ENCODE measurements at places on chromosomes 3 and 15.

- DNase-seq, result no peak
Measured at GRCh38 chr3:41041899-41042298, 157.4 kb upstream of the CTNNB1 start.

- peak; percentile 12 for DNase-seq
Measured at GRCh38 chr3:192444096-192444790, 283.1 kb downstream of the FGF12 start.

- no peak for DNase-seq
Measured at GRCh38 chr15:90519688-90520087, 10.0 kb upstream of the CRTC3 start.

GRCh38 chr3:11632564-11632963 lies 11.2 kb downstream of the VGLL4 start:
- DNase-seq, result no peak

- peak; percentile 60 for DNase-seq
Measured at GRCh38 chr3:170178651-170179050, 2.9 kb downstream of the PHC3 start.

DNA sequence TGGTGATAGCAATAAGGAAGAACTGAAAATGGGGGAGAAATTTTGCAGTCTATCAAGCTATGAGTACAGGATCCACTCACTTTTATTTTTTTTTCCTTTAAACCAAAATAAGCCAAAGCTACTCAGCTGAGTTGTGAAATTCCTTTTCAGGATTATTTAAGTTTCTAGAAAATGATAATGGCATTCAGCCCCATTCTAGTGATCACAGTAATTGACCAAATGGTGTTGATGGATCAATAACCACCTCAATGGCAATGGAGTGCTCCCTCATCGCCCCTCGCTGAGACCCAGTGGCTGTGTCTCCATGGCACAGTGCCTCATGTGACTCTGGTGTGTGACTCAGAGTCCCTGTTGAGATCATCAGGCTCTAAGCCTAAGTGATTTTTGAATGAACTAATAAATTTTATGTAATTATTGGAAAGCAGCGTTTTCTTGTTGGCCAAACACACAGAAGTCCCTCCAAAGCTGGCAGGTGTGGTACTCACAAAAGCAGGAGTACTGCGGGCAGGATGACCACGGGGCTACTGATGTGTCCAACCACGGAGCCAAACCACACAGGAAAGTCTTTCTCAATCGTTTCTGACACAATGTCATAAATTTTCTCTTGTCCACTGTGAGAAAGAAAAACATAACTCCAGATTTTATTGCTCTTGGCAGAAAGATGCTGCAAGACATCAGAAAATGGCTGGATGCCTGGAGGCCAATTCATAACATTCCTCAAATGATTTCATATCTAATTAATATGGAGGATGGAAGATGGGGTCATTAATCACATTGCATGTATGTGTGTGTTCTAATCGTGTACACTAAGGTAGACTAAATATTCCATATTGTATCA lies 14.4 kb upstream of the STARD5 start:
- DNase-seq, result no peak

DNA sequence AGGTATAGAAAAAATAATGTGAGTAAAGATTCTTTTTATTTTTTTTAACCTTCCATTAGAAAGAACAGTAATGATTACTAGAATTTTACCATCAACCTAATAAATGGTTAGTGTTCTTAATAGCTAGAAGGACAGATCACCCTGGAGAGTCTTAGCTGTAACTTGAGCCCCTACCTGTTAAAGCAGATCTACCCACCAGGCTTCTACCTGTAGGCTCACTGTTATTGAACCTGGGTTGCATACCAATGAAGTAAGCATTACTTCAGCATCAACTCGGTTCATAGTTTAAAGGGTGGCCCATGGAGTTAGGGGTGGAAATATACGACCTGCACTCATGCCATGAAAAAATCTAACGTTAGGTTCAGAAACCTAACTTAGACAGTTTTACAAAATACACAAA lies 280.4 kb downstream of the BBX start:
- DNase-seq, result no peak

GRCh38 chr15:41507820-41508290 lies 5.8 kb downstream of the LTK start:
- DNase-seq, result no peak

GRCh38 chr15:52732551-52732950 lies 53.4 kb upstream of the ATOSA start:
- no peak for DNase-seq

DNA sequence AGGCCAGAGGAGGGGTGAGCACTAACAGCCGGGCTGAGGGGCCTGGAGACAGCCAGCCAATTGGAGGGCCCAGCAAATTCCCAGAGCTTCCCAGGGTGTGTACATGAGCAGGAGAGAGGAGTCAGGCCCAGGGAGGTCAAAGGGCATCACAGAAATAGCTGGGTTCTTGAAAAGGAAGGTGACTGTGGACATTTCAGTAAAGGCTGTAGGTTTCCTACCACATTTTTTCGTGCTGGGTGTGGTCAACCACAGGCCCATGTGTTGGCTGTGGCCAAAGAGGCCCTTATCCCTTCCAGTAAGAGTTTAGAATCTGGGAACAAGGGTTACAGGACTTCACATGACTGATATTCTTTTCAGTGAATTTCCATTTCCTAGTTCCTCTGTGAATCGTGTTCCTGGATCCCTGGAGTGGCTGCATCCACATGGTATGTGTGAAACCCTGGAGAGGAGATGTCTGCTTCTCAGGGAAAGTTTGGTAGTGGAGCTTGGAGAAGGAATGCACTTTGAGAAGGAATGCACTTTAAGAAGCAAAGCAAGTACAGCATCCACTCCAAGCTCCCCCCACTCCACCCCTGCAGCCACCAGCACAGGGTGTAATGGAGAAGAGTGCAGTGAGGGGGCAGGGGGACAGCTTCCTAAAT lies 73.2 kb upstream of the HEG1 start:
- DNase-seq, result no peak

GRCh38 chr15:91223863-91224262 lies 123.8 kb downstream of the SV2B start:
- no peak for DNase-seq

DNA sequence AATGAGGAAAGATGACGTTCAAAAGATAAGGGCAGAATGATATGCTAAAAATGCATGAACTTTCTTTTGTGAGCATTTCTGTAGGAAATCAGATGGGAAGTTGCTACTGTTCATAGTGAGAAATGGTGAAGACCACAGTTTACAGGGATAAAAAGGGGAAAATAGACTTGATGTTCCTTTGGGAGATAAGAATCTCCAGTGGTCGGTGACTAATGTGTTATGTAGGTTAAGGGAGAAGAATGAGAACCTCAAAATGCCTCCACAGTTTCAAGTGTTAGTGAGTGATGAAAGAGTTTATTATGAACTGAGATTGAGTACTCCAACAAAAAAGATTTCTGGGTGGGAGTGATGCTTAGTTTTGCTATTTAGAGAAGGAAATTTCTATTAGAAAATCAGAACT lies 247.2 kb downstream of the LSAMP start:
- DNase-seq, result no peak

DNA sequence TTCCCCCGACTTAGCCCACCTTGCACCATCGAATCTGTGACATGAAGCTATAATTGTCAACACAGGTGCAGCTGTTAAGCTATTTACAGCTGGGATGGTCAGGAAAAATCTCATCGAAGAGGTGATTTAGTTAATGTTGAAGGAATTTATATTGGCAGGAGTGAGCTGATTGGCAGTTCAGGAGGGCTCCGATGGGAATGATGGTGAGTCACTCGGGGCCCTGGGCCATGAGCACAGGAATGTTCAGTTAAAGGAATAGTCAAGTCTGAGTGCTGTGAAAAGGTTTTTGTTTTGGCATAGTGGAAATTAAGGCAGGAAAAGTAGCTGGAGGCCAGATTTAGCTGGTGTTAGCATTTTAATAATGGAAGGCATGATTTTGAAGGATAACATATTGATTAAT lies 95.7 kb downstream of the OXSM start:
- no peak for DNase-seq

GRCh38 chr3:168865022-168865551 lies 769.4 kb upstream of the GOLIM4 start:
- DNase-seq, result no peak

GRCh38 chr3:147417551-147418295 lies 8.6 kb downstream of the ZIC1 start:
- no peak for DNase-seq

- DNase-seq, result no peak
Measured at GRCh38 chr15:68303134-68303533, 25.6 kb downstream of the FEM1B start.

- no peak for DNase-seq
Measured at GRCh38 chr3:32325201-32325600, 66.5 kb upstream of the CMTM7 start.

DNA sequence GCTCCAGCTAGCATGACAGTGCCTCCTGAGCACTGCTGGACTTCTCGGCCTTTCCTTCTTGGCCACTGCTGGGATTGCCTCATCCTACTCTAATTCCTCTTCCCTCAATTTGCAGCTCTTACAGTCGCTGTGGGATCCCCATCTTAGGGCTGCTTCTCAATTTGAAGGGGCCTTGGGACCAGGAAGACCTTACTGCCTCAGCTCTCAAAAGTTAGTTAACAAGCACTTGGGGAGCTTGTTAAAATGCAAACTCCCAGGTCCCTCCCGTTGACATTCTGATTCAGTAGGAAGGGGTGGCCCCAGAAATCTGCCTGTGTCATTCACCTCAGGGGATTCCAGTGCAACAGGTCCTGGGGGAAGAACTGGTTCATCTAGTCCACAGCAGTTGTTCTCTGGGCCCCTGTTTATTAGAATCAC lies 14.8 kb downstream of the BDH1 start:
- DNase-seq, result no peak

- DNase-seq, result no peak
Measured at GRCh38 chr15:87522997-87523396, 733.5 kb downstream of the NTRK3 start.

- no peak for DNase-seq
Measured at GRCh38 chr3:128009952-128010846, 42.0 kb upstream of the SEC61A1 start.

- no peak for DNase-seq
Measured at GRCh38 chr3:37181756-37182155, 7.4 kb upstream of the LRRFIP2 start.

GRCh38 chr3:13135251-13135810 lies 62.1 kb upstream of the IQSEC1 start:
- no peak for DNase-seq

GRCh38 chr3:57088503-57088902 lies 28.0 kb downstream of the SPATA12 start:
- no peak for DNase-seq

GRCh38 chr3:122217901-122218300 lies 34.4 kb downstream of the CASR start:
- no peak for DNase-seq

- DNase-seq, result no peak
Measured at GRCh38 chr15:61315471-61315870, 86.4 kb upstream of the RORA start.

DNA sequence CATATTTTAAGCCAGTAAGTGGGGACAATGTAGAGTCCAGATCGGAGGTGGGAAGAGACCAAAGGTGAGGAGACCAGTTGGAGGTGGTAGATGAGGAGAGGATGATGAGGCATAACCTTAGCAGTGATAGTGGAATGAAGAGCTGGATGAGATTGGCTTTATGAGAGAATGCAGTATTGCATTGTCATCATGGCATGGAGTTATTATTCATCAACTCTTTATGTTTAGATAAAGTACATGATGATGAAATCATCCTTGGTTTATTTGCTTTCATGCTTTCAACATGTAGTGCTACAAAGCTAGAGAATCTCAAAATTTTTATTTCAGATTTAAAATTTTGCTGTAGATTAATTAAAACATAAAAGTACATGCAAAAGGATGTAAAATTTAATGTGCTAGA lies 64.0 kb downstream of the PPM1L start:
- no peak for DNase-seq

- DNase-seq, result no peak
Measured at GRCh38 chr3:73789825-73790444, 165.2 kb upstream of the PDZRN3 start.

DNA sequence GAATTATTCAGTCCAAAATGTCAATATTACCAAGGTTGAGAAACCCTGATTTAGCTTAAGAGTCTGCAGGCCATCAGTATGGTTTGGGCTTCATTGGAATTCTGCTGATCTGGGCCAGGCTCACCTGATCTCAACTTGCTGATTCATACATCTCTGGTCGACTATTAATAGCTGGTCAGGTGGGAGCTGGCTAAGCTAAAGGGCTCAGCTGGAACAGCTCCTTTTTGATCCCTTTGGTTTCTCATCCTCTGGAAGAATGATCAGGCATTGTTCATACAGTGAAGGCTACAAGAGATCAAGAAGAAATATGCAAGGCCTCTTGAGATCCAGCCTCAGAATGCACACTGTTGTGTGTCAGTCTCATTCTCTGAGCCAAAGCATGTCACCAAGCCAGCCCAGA lies 123.3 kb upstream of the MME start:
- DNase-seq, result no peak

DNA sequence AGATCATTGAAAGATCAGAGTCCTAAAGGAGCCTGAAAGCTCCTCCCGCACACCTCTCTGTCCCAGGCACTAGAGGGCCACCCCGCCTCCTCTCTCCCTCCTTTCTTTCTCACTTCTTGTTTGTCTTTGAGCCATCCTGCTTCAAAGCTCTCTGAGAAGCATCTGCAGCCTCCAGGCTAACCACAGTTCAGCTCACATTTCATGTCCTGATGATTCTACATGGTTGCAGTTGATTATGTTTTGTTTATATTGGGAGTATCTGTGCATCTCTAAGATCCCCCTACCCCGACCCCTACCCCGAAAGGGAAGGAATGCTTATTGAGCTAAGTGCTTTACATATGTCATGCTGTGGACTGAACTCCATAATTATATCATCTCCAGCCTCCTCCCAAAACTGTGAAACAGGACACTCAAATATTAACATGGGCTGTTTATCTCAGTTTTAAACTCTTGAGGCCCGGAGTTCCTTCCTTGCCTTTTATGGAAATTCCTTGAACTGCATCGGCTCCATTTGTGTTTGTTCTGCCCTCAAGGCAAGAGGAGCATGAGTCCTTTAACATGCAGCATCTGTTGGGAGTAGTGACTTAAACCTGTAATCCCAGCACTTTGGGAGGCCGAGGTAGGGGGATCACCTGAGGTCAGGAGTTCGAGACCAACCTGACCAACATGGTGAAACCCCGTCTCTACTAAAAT lies 30.9 kb downstream of the MGLL start:
- peak; percentile 28 for DNase-seq

- DNase-seq, result peak; percentile 23
Measured at GRCh38 chr3:56800832-56801661, 702 bp downstream of the ARHGEF3 start.

- no peak for DNase-seq
Measured at GRCh38 chr3:185457376-185457775, 41.5 kb downstream of the TMEM41A start.

DNA sequence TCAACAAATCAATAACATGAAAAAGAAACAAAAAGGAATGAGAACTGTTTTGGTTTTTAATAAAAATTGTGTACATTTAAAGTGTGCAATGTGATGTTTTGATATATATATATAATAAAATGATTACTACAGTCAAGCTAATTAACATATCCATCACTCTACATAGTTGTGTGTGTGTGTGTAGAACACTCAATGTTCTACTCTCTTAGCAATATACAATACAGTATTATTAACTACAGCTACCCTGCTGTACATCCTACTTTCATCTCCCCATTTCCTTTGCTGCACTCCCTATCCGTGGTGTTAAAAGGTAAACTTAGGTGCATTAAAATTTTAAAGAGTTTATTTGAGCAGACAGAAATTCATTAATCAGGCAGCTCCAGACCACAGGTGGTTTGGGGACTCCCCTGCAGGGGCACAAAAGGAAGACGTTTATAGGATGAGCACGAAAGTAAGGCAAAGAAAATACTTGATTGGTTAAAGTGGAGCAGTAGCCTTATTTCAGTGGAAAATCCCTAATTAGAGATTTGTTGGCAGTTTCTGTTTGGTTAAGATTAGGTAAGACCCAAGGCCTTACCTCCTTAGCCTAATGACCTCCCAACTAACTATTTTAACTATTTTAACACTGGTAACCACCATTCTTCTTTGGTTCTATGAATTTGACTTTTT lies 61.8 kb upstream of the SNRK start:
- DNase-seq, result no peak

Measured in activated gamma-delta T cell treated with Interleukin-2 at 50 U/mL for 16 hours (primary cell).